CD4-positive, alpha-beta T cell (primary cell): ENCODE measurements at places on chromosomes 7 and 10.

DNA sequence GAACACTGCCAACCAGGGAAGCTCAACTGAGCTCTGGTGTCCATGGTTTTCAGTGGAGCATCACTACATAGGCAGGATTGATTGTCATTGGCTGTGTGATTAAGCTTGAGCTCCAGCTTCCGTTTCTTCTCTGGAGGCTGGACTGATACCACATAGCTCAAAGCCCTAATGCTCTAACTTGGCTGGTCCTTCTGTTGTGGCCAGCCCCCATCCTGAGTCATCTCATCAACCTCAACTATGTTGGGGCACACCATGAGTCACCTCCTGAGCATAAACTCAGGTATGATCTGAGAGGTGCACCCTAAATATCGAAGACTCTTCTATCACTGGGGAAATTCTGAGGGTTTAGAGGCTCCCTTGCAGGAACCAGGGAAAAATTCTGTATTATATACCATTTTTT, 114.5 kb upstream of the INHBA start:
- no peak for DNase-seq

DNA sequence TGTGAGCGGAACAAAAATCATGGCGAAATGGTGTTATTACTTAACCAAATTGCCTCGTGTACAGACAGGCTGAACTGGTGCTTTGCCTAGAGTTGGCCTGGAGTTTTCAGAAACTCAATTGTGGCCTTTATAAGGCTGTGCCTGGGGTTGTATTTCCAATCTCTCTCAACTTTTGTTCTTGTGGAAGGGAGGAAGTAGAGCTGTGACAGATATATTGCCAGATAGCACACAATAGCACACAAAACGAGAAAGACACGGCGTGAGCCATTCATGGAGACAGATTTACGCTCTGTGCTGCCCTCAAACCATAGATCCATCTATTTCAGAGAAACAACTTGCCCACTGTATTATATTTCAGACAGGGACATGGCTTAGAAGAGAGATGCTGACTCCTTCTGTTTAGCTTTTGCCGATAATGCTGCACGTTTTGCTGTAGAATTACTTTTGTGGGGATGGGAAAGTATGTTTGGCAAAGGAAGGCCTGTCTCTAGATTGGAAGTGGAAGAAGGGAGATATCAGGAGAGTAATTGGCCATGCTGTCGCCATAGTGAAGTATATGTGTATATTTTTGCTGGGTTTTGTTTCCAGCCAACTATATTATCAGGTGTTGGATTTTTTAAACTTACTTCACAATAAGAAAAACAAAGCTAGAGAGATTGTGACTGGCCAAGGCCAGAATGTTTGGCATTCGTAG, 80.4 kb downstream of the AUTS2 start:
- no peak for DNase-seq

DNA sequence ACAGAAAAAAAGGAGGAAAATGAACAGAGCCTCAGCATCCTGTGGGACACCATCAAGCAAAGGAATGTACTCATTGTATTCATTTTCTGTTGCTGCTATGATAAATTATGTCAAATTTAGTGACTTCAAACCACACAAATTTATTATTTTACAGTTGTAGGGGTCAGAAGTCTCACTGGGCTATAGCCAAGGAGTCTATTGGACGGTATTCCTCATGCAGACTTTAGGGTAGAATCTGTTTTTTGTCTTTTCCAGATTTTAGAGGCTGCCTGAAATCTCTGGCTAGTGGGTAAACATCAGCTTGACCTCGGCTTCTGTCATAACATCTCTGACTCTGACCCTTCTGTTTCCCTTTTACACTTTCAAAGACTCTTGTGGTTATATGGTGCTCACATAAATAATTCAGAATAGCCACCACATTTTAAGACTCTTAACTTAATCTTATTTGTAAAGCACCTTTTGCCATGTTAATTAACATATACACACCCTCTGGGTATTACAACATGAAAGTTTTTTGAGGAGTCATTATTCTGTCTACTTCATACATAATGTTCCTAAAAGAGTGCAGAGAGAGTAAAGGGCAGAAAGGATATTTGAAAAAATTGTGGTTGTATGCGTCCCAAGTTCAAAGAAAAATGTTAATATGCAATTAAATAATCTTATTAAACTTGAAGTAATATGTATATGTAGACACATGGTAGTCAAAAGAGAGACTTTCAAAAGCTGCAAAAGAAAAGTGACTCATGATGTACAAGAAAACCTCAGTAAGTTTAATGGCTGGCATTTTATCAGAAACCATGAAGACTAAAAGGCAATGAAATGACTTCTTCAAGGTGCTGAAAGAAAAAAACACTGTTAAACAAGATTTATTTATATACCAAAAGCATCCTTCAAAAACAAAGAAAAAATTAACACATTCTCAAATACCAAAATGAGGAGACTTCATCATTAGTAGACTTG, 70.8 kb upstream of the MEOX2 start:
- DNase-seq = no peak

DNA sequence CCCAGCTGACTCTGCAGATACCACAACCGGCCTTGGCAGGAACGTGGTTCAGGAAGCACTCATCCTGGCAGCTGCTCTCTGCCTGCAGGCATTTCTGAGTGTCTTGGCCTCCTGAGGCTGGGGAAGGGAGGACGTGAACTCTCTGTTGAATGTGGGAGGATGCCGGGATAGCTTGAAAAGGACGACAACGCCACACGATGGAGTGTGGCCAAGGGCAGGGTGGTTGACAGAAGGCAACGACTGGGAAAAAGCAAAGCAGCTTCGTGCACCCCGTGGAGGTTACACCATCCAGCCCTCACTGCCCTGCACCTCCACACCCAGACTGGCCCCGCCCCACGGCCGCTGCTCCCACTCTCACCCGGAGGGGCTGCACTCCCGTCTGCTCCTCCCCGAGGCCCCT, 466.1 kb upstream of the FOXK1 start:
- no peak for DNase-seq

GRCh38 chr7:158765020-158765419, 60.4 kb upstream of the NCAPG2 start:
- DNase-seq = no peak

DNA sequence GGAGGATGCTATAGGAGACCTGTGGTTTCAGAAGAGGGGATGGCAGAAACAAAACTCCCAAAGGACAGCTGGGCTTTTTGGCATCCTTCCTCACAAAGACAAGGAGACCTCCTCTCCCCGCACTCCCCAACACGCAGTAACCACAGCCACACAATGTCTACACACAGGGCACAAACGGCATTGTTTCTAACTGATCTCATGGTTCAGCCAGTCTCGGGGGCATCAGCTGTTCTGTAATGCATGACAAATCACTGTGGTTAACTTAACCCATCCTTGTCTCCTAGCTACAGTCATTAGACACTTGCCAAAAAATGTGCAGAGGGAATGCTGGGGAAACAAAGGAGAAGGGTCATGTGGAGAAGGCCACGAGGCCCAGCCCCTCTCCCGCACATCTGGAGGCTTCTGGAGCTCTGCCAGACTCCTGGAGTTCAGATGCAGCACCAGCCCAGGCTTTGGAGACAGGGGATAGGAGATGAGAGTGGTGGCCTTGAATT, 7.6 kb upstream of the ADAMTS14 start:
- DNase-seq = no peak

GRCh38 chr10:105252911-105253310, 611.8 kb downstream of the SORCS3 start:
- no peak for DNase-seq

GRCh38 chr7:32921896-32922295, 30.3 kb upstream of the KBTBD2 start:
- DNase-seq = no peak

DNA sequence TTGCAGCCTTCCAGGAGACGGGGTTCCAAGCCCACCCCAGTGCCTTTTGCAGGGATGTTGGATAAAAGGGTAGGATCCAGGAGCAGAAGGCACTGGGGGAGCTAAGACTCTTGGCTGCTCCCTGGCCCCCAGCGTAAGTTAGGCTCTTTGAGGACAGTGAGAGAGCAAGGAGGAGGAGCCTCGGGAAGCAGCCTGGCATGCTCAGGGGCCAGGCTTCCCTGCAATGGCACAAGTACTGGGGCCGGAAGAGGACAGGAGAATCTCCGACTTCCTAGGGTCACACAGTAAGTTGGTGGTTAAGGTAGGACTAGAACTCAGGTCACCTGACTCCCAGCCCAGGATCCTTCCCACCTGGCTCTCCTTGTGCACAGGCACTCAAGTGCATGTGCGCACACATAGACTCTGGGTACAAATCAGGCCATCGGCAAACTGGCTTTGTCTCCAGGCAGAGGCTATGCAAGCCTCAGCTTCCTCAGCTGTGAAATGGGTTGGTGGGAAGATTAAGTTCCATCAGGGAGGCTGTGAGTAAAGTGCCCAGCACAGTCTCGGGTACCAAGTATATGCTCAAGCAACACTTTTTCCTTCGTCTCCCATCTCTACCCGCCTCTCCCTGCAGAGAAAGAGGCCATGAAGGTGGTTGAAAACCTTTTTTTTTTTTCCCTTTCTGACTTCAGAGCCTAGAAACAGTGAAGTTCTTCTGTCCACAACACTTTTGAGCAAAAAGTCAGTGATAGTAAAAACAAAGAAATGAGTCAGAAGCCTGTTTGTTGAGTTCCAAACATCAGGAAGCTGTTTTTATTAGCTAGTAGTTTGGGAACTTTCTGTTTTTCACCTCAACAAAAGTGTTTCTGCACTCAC, 79.1 kb downstream of the NEURL1 start:
- no peak for DNase-seq

DNA sequence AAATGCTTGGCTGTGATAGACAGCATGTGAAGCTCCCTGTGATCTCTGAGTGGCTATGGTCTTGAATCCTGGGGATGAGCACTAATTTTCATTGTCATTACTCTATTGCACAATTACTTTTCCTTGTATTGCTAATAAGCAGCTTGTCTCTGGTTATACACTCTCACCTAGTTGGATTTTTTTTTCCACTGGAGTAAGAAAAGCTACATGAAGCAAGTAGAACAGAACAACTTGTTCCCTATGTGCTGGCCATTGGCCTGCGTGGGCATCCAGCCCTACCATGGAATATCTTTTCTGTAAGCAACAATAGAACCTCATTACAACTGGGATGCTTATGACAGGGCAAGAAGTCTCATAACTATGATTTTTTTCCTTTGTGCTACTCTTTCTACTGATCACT, 807.4 kb downstream of the TNS3 start:
- DNase-seq = no peak

DNA sequence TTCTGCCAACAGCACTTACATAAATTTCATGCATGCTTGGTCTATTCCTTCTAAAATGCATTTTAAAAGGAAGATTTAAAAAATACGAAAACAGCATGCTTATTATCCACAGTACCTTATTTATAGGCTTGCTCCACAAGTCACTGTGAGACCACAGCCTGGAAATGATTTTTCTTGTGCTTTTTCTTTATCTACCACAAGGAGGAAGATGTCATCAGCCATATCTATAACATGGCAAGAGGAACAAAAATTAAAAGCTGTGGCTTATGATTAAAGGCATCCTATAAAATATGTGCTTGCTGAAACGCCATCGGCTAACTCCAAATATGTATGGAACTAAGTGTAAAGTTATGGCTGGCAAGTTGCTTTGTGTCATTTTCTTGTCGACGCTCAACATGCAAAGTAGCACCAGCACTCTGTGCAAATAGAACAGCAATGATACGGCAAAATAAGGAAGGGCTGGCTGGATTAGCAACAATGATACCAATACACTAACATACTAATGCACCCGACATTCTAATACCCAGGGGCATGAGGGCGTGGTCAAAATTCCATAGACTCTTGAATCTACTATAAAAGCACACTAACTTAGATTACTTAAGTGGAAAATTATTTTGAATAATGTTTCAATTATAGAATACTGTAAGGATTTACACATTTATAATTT, 41.2 kb upstream of the AKR1E2 start:
- DNase-seq = no peak

GRCh38 chr10:79188154-79188965, 119.6 kb downstream of the ZMIZ1 start:
- no peak for DNase-seq

- no peak for DNase-seq
Observed at GRCh38 chr7:75996476-75996875, 2.1 kb upstream of the TMEM120A start.

- DNase-seq = no peak
Observed at GRCh38 chr7:95843286-95843685, 70.9 kb downstream of the DYNC1I1 start.

DNA sequence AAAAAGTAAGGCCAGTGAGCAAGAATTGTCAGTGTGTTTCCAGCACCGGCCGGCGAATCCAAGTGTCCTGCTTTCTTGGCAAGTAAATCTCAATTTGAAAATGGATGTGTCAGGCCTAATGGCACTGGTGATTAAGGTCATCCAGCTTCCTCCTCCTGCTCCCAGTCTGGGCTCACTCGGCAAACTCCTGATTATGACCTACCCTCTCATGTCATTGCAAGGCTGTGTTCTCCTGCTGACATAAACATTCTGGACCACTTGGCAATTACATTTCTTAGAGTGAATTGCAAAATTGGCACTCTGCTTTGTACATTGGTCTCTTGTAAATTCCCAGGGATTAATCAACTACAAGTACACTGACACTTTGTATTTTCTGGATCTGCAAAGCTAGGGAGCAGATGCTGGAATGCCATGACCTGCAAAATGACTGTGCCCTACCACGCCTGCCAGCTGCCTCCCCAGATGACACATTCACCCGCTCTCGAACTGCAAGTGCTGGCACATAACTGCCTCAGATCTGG, 473.8 kb downstream of the KIF20B start:
- no peak for DNase-seq

GRCh38 chr10:130372222-130372621, 236.0 kb downstream of the GLRX3 start:
- no peak for DNase-seq

GRCh38 chr10:24579906-24580305, 143.8 kb downstream of the ARHGAP21 start:
- DNase-seq = no peak

DNA sequence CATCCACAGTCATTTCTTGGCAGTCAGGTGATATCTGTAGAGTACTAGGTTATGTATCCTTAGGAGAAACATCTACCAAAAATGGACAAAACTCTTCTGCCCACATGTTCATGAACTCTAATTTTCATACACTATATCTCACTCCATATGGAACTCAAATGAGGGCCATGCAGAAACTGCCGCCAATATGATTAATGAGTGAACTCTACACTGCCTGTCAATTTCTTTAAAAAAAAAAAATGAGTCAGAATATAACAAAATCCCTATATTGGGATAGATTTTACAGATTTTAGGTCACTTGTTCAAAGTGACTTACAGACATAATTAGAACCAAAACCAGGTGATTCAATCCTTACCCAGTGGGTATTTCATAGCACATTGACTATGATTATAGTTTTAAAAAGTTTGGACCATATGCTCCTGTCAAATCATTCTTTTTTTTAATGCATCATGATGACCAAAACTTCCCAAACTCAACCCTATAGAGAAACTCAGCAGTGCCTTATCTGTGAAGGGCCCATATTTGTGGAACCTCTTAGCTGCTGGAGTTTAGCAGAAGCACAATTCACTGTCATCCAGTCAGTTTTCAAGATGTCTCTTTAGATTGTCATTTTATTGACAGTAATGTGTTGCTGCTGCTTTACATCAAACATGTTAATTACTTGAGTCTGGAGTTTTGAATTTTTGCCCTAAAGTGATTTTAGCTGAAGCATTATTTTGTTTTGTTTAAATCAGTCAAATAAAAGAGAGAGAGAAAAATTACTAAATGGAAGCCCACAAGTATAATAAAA, 11.1 kb downstream of the LRRN3 start:
- no peak for DNase-seq
